Motor neuron (in vitro differentiated cells): ENCODE measurements at places on chromosomes 7 and 10. TPM values are rescaled to one million over a fixed set of nuclear protein-coding genes. Genes with fewer than 3 reads are reported as not detected.

DNA sequence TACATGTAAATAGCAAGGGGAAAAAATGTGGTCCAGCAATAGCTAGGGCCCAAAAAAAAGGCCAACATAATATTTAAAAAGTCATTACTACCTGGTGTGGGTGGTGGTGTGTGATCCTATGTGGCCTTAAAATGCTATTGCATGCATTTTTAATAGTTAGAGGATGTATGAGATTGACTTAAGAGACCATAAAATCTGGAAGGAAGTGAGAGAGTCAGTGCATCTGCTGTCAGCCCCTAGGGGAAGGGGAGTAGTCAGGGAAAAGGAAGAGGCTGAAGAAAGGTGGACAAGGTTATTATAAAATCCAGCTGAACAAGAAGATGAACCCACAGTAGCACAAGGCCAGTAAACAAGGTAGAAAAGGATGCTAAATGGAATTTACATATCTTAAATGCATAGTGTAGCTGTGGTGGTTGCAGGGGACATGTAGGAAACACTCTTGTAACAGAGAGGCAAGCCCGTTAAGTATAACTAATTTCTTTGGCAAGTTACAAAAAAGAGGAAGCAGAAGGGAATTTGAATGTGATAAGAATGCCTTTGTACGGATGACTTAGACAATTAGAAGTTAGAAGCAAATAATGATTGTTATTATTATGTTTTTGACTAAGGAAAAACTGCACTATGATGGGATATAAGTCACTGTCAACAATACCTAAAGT lies 11.9 kb upstream of the NDUFA5 start:
- no peak for ATAC-seq

DNA sequence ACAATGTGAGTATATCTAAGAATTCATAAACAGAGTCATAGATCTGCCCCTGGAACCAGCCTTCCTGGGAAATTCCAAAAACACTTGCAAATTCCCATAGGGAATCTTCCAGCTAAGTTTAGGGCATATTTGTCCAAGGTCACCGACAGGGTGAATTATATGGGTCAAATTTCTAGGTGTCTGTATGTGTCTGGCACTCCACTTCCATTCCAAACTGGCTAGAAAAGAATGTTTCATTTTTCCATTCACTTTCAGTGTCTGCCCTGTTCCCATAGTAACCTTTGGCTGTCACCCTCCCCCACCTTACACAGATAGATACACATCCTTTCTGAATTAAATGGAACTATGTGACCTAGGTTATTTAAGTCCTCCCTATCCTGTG lies 230.9 kb downstream of the CREB5 start:
- peak; percentile 76 for ATAC-seq

DNA sequence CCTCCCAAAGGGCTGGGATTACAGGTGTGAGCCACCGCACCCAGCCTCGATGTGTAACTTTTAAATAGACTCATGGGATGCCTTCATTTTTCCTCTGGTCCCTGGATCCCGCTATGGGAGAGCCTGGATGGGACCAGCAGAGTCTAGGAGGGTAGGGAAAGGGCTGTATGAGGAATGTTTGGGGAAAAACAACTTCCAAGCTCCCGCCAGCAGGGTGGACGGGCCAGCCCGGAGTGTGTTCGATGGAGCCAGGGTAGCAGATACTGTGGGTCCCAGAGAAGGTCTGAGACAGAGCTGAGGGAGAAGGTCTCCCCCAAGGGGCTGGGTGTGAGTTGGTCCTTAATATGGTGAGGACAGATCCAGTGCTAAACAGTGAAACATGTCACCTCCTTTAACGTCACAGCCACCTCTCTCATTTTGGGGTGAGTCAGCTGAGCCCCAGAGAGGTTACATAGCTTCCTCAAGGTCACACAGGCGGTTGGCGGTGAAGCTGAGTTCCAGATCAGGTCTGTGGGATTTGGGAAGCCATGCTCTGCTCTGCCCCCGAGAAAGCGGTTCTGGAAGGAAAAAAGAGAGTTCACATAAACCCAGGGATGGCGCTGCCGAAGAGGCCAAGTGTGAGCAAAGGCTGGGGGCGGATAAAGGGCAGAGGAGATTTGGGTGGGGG lies 66.4 kb downstream of the MYL10 start:
- ATAC-seq = no peak

- no peak for ATAC-seq
Measured at GRCh38 chr7:151137791-151138152, 29.7 kb downstream of the GBX1 start.

The CD36 gene
- total RNA-seq = 1.2 and 1.3 TPM in 2 replicates

The RELN gene
- 59.7 and 99.2 TPM in 2 replicates for total RNA-seq

The KEL gene
- 0.54 and 0.75 TPM in 2 replicates for total RNA-seq

The FUOM gene
- 3.3 and 4.2 TPM in 2 replicates for total RNA-seq
